ENCODE measurements at places on chromosomes 11 and 22.

GRCh38 chr11:70233511-70233934 is 30.4 kb downstream of the FADD start:
- no peak for DNase-seq

DNA sequence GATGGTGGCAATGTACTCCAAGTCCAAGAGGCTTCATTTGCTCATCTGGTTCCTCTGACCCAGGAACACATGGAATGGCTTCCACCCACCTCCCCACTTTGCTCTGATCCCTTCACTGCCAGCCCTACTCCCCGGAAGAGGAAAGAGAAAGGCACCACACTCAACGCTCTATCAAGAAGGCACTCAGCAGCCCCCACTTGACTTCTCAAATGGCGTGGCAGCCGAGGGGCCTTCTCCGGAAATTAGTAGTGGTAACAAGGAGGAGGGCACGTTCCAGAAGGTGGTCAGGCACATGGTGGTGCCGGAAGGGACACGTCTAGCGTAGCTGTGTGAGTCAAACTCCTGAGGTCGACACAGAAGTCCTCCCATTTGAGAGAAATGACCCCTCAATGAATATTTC is 36.5 kb upstream of the CYP2D6 start:
- no peak for DNase-seq

DNA sequence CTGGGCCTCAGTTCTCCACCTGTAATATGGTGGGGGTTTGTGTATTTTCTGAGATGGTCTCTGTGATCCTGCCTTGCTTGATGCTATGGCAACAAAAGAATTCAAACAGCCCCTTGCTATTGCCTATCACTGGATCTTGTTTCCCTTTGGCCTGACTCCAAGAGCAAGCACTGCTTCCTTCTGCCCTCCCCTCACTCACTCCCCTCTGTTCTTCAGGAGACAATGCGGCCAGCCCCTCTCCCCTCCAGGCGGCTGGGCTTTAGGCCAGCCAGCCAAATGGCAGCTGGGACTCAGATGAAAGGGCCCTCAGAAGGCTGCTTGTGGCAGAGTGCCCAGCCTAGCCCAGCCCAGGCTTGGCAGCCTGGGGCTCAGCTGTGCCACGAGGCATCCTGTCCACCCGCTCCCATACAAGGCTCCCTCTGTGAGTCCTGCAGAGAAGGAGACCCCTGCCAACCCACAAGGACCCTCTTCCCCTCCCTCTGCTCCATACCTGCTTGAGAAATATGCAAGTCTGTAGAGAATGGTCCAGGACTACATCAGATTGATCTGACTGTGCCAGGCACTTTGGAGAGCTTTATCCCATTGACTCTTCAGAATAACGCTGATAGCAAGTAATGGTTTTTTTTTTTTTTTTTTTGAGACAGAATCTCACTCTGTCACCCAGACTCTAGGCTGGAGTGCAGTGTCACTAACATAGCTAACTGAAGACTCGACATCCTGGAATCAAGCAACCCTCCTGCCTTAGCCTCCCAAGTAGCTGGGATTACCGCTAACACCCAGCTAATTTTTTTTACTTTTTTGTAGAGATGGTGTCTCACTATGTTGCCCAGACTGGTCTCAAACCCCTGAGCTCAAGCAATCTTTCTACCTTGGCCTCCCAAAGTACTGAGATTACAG is 7.6 kb upstream of the KCTD14 start:
- DNase-seq: no peak

DNA sequence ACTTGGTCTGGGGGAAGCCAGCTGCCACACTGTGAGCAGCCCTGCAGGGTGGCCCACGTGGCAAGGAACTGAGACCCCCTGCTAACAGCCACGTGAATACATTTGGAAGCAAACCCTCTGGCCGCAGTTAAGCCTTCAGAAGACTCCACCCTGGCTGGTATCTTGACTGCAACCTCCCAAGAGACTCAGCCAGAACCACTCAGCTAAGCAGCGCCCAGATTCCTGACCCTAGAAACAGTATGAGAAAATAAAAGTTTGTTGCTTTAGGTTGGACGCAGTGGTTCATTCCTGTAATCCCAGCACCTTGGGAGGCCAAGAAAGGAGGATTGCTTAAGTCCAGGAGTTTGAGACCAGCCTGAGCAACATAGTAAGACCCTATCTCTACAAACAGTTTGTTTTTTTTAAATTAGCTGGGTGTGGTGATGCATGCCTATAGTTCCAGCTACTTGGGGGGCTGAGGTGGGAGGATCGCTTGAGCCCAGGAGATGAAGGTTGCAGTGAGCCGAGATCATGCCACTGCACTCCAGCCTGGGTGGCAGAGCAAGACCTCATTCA is 8.7 kb downstream of the ZMAT5 start:
- no peak for DNase-seq

DNA sequence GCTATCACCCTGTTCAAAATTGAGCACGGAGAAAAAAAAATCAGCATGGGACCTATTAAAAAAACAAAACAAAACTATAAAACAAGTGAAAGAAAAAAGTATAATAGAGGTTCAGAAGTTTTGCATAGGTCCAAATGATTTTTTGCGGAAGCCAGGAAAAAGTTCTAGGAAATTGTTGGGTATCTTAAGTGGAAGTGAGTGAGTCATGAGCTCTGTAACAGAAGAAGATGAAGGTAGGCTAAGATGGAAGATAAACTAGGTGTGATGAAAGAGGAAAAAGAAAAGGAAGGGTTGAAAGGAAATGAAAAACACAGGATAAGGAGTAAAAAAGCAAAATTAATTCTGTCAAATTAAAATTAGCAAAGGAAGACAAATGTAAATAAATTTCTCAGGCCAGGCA is 27.8 kb downstream of the SDHD start:
- no peak for DNase-seq

DNA sequence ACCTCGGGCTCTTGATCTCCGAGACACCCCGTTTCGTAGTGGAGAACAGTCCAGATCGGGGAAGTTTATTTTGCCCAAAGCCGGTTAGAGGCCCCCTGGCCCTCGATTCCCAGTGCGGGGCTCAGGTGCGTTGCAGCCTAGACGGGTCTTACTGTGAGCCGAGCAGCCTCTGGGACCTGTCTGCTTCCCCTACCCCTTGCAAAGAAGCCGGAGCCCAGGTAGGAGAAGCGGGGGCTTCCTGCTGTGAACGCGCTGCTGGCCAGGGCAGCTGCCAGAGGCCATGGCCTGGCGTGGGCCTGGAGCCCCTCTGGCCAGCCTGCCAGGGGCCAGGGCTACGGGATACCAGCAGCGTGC is 621 bp downstream of the TSPO start:
- DNase-seq: no peak

DNA sequence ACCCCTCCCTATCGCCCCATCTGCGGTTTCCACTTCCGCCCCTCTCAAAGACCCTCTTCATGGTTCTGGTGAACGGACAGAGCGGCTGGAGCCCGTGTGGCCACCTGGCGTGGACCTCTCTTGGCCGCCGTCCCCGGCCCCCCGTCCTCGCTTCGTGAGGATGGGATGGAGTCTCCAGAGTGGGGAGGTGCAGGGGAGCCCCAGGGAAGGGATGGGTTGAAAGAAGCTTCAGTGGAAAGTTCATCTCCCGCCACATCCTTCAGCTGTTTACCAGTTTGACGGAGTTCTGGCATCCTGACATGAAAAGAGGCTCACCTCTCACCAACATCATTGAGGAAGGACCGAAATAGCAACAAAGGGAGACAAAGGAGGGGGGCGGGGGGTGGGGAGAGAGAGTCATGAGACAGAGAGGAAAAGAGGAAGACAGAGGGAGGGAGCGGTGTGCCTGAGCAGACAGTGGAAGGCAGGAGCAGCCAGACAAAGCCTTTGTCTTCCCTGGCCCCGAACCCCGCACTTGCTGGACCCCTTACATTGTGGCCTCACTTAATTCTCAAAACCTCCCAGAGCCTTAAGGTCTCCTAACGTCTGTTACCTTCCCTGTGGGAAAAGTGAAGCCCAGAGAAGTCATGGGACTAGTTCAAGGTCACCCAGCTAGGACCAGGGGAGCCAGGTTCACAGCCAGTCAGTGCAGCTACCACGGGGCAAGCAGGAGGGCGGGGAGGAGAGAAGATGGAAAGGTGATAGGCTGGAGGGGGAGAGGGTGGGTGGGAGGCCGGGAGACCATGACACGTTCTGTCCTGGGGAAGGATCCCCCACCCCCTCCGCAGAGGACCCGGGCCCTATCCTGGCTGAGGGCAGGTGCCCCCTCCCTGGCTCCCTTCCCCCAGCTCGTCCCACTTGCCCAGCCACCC is 54.9 kb downstream of the CD6 start:
- no peak for DNase-seq

DNA sequence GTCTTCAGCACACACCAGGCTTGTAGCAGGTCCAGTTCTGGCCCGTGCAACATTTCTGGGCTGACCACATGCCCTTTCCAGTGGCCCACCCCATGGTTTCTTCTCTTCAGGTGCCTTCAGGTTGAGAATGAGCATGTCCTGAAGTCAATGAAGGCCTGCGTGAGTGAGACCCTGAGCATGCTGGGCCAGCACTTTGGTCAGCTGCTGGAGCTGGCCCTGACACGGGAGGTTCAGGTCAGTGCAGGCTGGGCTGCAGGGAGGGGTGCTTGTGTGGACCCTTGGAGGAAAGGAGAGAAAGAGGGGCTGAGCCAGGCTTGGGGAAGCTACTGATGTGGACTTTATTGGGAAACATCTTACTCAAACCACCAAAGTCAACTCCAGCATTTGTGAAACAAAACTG is 63.5 kb downstream of the INSC start:
- DNase-seq: no peak

- DNase-seq: no peak
Measured at GRCh38 chr11:83287631-83288030, 1.5 kb upstream of the CCDC90B start.

DNA sequence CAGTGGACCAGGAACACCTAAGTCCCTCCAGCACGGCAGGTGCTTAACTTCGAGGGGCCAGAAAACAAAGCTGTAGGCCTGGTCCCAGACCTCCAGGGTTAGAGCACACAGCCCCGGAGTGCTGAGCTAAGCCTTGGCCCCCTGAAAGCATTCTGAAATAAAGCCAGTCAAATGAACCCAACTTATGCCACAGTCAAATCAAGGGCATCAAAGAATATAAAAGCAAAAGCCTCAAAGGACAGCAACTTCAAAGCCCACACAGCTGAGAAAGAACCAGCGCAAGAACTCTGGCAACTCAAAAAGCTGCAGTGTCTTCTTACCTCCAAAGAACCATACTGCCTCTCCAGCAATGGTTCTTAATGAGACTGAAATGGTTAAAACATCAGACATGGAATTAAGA is 39.1 kb downstream of the TMEM123 start:
- DNase-seq: no peak

- no peak for DNase-seq
Measured at GRCh38 chr11:16807306-16807705, 68.9 kb downstream of the C11orf58 start.

- DNase-seq: no peak
Measured at GRCh38 chr22:20930004-20930403, 12.8 kb downstream of the CRKL start.

- no peak for DNase-seq
Measured at GRCh38 chr11:68064926-68065325, 26.1 kb downstream of the TCIRG1 start.

- no peak for DNase-seq
Measured at GRCh38 chr11:1397146-1397861, 7.6 kb downstream of the BRSK2 start.

DNA sequence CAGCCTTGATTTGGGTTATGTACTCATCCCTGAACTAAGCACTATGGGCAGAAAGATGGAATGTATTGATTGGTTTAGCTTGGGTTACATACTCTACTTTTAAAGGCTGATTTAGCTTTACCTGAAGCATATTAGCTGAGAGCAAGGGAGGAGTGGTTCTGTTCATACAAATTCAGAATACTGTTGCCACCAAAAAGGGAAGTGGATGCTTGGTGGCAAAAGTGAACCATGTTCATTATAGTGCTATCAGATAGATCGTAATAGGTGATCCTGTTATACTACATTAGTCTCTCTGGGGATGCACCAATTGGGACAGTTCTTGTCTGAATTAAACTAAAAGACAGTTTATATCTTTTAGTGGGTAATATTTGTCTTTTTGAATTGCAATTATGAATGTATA is 44.5 kb upstream of the RRM1 start:
- no peak for DNase-seq

DNA sequence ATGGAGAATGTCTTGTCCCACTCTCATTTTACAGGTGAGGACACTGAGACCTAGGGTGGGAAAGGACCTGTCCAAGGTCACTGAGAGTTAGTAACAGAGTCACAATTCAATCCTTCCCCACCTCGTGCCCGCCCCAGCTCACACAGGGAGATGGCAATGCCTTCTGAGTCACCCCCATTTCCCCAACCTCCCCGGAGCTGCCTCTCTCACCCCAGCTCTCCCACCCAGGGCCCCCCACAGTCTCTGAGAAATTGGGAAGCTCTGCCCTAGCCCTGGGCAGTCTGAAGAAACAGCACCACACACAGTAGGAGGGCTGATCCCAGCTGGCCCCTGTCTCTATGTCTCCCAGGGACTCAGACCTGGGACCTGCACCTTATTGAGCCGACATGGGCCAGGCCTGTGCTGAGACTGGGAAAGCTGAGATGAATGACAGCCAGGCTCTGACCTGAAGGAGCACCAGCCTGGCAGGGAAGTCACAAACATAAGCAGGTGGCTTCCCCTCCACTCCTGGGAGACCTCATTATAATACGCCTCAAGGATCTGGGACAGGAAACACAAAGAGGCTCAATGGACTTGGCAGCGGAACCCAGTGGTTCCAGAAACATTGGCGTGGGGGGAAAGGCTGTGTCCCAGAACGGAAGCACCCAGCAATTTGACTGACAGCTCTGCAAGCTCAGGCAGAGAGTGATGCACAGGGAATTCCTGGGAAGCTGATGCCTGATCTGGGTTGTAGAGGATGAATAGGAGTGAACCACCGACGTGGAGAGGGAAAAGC is 51.0 kb downstream of the CD6 start:
- no peak for DNase-seq

GRCh38 chr11:97977726-97978125 is 1043.0 kb upstream of the CNTN5 start:
- no peak for DNase-seq

- DNase-seq: no peak
Measured at GRCh38 chr22:30628491-30628890, 7.1 kb upstream of the SLC35E4 start.

DNA sequence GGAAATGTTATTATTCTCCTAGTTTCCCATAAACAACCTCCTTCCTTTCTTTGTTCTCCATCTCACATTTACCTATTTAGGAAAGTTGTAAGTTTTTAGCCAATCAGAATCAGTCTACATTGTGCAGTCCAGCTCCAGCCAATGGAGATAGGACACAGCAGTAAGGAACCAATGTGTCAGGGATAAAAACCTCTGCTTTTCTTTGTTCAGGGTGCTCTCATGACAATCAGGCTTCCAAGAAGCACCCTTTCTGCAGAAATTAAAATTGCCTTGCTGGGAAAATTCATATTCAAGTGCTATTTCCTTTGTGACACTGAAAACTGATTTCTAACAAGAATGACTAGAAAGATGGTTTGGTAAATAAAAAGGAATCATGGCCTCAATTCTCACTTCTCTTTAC is 14.6 kb downstream of the SCGB2A1 start:
- no peak for DNase-seq

- no peak for DNase-seq
Measured at GRCh38 chr22:44577391-44578109, 79.5 kb upstream of the RTL6 start.
